ENCODE measurements at places on chromosomes 16 and 17.

GRCh38 chr17:32993977-32994376 lies 2.3 kb downstream of the SPACA3 start:
- no peak for DNase-seq

- DNase-seq = no peak
Observed at GRCh38 chr17:76598004-76598439, 12.4 kb upstream of the ST6GALNAC2 start.

DNA sequence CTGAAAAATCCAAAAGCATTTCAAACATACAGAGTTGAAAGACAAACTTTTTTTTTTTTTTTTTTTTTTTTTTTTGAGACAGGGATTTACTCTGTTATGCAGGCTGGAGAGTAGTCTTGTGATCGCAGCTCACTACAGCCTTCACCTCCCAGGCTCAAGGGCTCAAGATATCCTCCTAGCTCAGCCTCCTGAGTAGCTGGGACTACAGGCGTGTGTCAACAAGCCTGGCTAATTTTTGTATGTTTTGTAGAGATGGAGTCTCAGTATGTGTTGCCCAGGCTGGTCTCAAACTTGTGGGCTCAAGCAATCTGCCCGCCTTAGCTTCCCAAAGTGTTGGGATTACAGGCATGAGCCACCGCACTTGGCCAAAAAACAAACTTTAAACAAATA lies 64.2 kb upstream of the KIFC3 start:
- no peak for DNase-seq

DNA sequence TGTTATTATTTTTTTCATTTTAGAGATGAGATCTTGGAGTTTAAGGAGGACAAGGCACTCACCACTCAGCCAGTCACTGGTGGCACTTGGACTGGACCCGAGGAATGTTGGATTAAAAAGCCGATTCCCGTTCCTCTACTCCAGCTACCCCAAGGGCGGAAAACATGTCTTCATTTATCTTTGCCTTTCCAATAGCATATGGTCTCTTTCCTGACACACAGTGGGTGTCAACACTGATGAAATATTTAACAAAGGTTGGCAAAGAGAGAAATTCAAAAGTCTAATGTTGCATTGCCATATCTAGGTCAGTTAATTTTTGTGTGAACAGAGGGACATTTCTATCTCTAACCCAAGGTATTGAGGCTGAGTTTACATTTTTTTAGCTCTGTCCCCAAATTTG lies 459.7 kb downstream of the RBFOX1 start:
- DNase-seq = no peak

- no peak for DNase-seq
Observed at GRCh38 chr16:12557786-12558185, 245.9 kb downstream of the CPPED1 start.

GRCh38 chr16:52932321-52932720 lies 120.4 kb downstream of the CHD9NB start:
- no peak for DNase-seq

- no peak for DNase-seq
Observed at GRCh38 chr16:20866801-20867200, 33.4 kb downstream of the DCUN1D3 start.

DNA sequence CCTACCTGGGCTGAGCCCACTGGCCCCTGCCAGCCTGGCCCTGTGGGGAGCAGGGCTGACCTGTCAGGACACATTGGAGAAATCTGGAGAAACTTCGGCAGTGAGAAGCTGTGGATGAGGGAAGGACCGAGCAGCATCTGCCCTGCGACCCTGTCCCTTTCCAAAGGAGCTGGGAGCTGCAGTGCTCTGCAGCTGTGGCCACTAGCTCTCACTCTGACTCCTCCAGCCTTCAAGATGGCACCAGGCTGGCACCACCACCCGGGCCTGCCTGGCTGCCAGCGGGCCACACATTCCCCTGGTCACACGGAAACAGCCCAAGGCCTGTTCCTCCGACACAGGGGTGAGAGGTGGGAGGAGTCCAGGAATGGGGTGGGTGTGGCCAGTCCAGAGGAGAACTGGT lies 30.1 kb downstream of the CD300LG start:
- no peak for DNase-seq

DNA sequence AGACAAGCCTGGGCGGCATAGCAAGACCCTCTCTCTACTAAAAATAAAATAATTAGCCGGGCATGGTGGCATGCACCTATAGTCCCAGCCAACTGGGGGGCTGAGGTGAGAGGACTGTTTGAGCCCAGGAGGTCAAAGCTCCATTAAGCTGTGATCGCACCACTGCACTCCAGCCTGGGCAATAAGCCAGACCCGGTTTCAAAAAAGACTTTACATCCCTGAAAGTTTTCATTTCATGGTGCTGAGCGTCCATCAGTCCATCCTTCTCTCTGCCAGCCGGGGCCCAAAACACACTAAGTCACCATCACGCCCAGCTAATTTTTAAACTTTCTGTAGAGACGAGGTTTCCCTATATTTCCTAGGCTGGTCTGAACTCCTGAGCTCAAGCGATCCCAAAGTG lies 10.6 kb downstream of the RAB40B start:
- DNase-seq = no peak

GRCh38 chr17:63438092-63439051 lies 7.7 kb downstream of the CYB561 start:
- no peak for DNase-seq

DNA sequence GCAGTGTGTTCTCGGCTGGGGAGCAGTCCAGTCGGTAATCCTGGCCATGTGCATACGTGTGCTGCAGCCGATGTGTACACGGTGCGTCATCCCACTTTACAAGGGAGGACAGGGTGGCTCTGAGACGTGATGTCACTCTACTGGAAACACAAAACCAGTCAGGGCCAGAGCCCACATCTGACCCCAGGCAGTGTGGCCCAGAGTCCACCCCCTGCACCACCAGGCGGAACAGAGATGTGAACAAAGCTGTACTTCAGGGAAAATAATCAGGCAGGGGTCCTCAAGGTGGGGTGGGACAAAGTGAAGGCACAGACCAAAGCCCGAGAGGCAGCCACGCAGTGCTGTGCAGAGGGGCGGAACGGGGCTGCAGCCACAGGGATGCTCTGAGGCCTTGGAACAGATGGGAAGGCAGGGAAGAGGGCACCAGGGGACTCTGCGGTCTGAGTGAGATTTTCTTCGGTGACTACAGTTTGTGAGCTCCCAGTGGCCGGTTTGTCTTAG lies 181.5 kb downstream of the ZNF423 start:
- DNase-seq = no peak

GRCh38 chr17:43673516-43674323 lies 12.0 kb upstream of the MEOX1 start:
- peak; percentile 82 for DNase-seq

- DNase-seq = no peak
Observed at GRCh38 chr16:71492786-71493185, 3.7 kb upstream of the ZNF19 start.

GRCh38 chr17:15469260-15469659 lies 1.8 kb upstream of the CDRT4 start:
- DNase-seq = no peak

DNA sequence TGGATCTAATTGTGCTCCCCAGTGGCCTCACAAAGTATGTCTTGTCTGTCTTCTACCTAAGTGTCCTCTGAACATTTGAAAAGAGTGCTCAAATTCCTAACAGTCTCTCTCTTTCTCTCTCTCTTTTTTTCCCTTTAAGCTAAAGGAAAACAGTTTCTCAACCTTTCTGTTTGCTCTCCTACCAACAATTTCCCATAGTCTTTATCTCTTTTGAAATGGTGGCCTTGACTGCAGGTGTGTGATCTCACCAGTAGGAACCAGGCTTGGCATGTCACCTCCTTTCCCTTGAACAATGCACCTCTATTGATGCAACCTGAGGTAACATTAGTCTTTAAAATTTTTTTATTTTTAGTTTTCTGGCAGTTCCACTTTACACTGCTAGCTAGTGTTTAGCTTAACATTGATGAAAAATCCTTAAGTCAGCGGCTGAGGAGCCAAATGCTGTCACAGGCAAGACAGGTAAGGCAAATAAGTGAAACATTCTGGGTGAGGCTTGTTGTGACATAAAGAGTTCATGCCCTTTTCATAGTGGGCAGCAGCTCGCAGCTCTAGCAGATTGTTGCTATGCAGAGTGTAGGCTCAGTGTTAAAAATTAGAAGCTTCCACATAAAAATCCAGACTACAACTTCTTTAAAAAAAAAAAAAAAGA lies 273.4 kb downstream of the HAPSTR1 start:
- DNase-seq = no peak

DNA sequence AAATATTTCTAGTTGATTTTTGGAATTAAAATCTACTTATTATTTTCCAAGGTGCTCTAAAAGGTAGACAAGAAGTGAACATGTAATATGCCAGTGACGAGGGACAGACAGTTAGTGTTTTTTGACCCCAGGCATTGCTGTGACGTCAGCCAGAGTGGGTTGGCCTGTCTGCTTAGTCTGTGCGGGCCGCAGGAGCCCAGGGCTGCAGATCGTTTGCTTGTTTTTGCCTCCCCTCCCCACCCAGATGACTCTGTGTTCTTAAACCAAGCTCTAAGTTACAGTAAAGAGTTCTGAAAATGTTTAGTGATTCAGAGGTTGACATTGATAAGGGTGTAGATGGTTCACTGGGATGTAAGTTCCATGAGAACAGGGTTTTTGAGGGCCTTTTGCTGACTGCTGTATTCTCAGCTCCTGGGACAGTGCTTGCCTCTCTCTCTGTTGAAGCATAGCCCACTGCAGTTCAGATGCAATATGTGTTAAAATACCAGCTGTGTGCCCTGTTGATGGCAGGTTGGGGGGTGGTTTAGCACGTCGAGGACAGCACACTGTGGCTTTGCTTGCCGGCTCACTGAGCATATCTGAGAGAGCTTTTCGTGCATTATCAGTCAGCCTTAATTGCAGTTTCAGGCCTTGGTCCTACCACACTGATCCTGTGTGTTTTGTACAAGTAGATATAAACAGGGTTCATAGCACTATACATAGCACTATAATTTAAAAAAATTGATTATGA lies 64.8 kb downstream of the SEC14L1 start:
- no peak for DNase-seq

GRCh38 chr16:8493972-8494371 lies 96.3 kb downstream of the TMEM114 start:
- no peak for DNase-seq

DNA sequence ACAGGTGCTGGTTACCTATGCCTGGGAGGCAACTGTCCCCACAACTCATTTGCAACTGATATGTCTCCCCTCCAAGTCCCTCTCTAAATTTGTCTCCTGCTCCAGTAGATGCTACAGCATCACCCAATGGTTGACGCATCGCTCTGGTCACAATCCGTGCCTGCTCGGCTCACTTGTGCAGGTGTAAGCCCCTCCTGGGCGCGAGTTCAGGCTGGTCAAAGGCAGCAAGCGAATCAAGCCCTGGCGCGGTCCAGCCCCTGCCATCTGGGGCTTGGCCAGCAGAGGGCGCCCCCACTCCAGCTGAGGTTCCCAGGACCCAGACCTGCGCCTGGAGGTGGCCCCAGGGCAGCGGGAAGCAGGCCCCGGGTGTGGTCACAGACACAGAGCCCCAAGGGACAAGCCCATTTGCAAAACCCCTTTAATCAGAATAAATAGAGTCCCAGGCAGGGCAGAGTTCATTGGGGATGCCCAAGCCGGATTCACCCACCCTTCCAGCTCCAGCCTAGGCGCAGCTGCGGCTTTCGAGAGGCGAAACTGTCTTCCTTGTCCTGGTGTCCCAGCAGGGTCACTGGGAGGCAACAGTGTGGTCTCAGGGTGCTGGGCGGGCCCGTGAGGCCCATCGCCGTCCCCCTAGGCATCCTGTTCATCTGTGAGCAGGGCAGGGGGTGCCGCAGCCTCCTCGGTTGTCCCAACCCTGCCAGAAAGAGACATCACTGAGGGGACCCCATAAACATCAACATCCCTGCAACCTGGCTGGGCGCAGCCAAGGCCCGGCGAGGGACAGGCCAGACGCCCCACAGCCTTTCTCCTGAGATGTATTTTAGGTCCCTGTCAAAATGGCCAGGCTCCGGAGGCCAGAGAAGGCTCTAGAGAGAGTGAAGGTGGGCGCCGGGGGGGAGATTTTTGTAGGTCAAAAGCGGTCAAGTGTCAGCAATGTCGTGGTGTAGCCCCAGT lies 15.8 kb downstream of the TMC6 start:
- peak; percentile 91 for DNase-seq

- no peak for DNase-seq
Observed at GRCh38 chr16:58098207-58099096, 30.7 kb downstream of the CFAP20 start.

DNA sequence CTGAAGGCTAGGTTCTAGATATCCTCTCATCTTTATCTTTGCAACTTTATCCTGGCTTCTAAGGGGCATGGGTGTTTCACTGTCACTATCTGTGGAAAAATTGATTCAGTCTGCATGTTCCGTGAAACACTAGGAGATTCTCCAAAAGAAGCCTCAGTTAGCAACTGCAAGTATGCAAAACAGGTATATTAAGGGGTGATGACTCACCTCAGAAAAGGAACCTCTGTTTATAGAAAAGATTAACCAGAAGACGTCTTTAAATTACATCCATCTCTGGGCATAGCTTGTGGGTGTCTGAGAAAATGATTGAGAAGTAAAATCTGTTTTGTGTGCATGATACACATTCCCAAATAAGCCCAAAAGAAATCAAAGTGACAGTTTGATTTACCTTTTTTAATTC lies 353.8 kb upstream of the HSBP1 start:
- no peak for DNase-seq

DNA sequence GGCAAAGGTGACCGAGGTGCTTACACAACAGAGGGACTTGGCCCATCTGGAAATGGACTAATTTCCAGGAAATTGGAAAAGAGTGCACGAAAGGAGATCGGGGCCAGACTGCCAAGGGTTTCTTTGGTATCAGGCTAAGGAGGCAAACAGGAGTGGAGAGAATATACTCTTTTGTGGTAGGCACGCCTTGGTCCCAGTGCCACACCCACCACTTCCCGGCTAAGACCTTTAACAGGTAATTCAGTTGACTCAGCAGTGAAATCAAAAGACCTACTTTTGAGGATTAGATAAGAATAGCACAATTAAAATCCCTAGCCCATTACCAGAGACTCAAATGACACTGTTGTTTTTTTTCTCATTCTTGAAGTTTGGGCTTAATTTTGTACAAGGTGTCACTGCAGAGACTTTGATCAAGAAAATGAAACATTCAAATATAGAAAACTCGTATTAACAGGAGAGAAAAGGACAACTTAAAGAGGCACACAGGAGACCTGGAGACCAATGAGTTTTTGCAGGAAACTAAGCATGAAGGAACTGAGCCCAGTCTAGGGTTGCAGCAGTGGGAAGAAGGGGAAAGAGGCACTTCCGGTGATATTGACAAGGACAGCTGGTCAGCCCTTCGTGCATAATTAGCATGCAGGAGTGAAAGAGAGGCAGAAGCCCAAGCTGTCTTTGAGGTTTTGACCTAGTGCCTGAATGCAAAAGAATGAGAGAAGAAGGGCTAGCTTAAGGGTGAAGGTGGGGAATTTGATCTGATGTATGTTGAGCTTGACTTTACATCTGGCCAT lies 265.5 kb upstream of the CCL2 start:
- no peak for DNase-seq

- no peak for DNase-seq
Observed at GRCh38 chr16:11202260-11203091, 53.5 kb downstream of the SOCS1 start.

- no peak for DNase-seq
Observed at GRCh38 chr17:64773836-64774761, 112.0 kb upstream of the SMURF2 start.

DNA sequence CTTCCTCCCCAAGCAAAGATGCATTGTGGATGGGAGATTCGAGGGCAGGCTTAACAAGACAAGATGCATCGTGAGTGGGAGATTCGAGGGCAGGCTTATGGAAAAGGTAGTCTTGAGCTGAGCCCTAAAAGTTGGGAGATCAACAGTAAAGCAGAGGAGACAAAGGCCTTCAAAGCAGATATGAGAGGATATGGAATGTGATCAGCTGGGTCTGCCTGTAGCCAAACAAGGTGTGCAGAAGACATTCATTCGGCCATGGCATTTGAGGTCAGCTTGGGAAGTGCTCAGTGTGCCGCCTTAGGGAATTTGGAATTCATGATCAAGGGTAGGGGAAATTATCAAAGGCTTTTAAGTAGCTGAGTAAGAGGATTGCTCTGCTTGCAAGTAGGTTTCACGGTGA lies 39.5 kb downstream of the DNAH9 start:
- DNase-seq = no peak
